ENCODE measurements at places on chromosomes 6 and 20.

GRCh38 chr6:151679081-151679480, 128.4 kb upstream of the ESR1 start:
- DNase-seq: peak; percentile 60

DNA sequence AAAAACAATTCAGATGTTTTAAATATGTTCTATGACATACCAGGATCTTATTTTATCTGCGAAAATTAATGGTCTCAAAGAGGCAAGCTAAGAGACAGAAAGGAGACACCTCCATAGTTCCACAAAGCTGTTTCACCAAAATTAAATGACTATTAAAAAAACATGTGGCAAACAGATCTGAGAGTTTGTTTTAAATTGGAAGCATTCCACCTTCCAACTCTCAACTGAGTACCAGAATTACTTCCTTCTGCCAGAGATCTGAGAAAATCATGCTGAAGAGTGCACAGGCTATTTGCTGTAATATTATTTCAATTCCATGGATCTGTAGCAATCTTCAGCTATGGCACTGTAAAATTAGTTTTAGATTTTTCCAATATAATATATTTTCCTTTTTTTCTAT, 669.5 kb upstream of the MARCKS start:
- DNase-seq: no peak

DNA sequence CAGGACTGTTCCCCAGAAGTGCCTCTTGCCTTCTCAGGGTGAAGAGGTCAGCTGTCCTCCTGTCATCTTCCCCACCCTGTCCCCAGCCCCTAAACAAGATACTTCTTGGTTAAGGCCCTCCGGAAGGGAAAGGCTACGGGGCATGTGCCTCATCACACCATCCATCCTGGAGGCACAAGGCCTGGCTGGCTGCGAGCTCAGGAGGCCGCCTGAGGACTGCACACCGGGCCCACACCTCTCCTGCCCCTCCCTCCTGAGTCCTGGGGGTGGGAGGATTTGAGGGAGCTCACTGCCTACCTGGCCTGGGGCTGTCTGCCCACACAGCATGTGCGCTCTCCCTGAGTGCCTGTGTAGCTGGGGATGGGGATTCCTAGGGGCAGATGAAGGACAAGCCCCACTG, 9.8 kb downstream of the PI16 start:
- no peak for DNase-seq

DNA sequence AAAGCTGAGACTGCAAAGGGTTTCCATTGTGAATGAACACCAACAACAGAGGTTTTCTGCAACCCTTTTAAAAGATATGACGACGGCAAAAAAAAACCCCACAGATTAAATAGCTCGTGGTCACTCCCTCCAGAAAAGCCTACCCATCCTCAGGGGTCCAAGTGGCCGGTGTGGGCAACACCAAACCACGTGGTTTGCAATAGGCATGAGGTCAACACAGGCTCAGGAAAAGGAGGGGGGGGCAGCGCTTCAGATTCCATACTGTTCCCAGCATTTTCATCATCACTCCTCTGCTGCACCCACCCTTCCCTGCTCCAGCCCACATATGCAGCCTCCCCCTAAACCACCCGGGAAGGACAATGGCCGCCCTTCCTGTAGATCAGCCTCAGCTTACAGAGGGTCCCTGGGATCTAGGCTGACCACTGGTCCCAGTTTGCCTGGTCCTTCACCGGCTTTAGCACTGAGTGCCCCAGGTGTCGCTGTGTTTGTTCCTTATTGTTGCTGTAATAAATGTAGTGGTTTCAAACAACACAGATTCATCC, 122.8 kb upstream of the PHACTR3 start:
- DNase-seq: no peak

- no peak for DNase-seq
Observed at GRCh38 chr6:124987291-124987690, 25.1 kb downstream of the RNF217 start.

DNA sequence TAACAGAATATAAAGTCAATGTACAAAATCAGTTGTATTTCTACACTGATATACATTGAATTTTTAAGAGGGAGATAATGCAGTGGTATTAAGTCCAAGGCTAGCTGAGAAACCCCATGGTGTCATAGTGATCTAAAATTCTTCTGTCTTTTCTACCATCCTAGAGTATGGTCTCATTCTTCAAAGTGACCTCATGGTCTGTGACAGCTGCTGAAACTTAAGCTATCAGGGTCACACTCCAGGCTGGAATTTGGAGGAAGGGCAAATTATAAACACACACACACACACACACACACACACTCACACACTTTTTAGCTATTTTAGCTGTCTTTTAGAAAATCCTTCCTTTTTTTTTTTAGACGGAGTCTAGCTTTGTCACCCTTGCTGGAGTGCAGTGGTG, 47.3 kb upstream of the DYNLRB1 start:
- DNase-seq: no peak

- no peak for DNase-seq
Observed at GRCh38 chr6:67775333-67775732, 859.7 kb upstream of the ADGRB3 start.

All from activated CD4-positive, alpha-beta T cell treated with anti-CD3 and anti-CD28 coated beads for 48 hours (primary cell).